ENCODE measurements at places on chromosomes 7 and 10. TPM values are rescaled to one million over a fixed set of nuclear protein-coding genes. Genes with fewer than 3 reads are reported as not detected.

GRCh38 chr10:120336911-120337540 lies 120.0 kb upstream of the PLPP4 start:
- no peak overlapping the region for H3K27ac ChIP-seq
- H3K4me3 ChIP-seq, result no peak overlapping the region
- no peak for DNase-seq

DNA sequence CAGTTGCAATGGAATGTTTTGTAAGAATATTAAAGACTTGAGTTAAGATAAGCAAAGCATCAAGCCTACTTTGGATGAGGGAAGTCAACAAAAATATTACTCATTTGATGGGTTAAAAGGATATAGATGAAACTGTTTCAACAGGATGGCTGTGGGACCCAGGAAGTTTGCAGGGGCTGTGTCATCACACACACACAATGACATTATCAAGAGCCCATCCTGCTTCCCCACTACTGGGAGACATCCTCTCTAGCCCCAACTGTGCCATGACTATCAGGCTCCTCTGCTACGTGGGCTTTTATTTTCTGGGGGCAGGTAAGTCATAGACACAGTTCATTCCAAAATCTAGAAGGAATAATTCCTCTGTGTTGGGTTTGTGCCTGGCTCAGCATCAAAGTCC lies 78.8 kb upstream of the PRSS1 start:
- DNase-seq, result no peak
- H3K4me3 ChIP-seq, result no peak overlapping the region
- H3K4me1 ChIP-seq, result no peaks in the 10 kb centered on the region
- no peaks in the 10 kb centered on the region for H3K36me3 ChIP-seq
- H3K27ac ChIP-seq, result no peak overlapping the region

DBF4 gene
- total RNA-seq, result 3.8 TPM

DNA sequence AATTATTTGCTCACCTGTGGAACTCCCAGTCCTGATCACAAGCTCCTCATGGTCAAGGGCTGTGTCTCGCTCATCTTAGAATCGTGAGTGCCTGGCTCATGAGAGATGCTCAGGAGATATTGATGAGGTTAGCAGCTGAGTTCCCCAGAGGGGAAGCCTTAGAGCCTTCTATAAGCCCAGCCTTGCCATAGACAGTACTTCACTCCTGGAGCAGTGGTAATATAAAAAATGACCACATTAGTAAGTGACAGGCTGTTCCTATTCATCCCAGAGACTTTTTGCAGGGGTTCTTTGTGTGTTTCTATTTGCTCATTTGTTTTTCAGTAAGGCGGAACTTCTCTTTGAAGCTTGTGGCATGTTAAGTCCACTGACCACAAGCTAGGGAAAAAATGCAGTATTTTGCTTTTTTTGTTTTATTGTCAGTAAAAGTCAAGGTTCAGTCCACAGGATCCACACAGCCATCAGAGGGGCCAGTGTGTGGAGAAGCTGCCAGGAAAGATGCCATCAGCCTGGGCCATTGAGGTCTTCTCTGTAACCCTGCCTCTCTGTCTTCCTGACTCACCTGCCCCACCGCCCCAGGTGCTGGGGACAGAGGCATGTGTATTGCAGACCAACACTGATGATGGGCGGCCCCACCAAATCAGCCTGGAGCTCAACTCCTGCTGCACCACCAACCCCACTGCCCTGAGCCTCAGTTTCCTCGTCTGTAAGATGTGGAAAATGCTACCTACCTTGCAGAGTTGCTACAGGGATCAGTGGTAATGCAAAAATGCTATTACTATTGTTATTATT lies 36.4 kb upstream of the JCAD start:
- no peak overlapping the region for H3K27ac ChIP-seq
- H3K4me3 ChIP-seq, result no peak overlapping the region
- no peak for DNase-seq

WDR37 gene
- 43.3 TPM for total RNA-seq

- no peak overlapping the region for H3K27ac ChIP-seq
- H3K36me3 ChIP-seq, result no peaks in the 10 kb centered on the region
- DNase-seq, result no peak
- no peak overlapping the region for H3K4me3 ChIP-seq
- no peaks in the 10 kb centered on the region for H3K4me1 ChIP-seq
Measured at GRCh38 chr7:97064972-97065587, 40.4 kb upstream of the DLX5 start.

HOXA10 gene
- not detected for total RNA-seq

- no peak for DNase-seq
- peaks cover 17% of the 10 kb centered on the region for H3K4me1 ChIP-seq
- peak overlapping the region; percentile 89 for H3K27ac ChIP-seq
- H3K4me3 ChIP-seq, result peak overlapping the region; percentile 81
Measured at GRCh38 chr10:29408847-29409240, 120.0 kb downstream of the LYZL1 start.

DNA sequence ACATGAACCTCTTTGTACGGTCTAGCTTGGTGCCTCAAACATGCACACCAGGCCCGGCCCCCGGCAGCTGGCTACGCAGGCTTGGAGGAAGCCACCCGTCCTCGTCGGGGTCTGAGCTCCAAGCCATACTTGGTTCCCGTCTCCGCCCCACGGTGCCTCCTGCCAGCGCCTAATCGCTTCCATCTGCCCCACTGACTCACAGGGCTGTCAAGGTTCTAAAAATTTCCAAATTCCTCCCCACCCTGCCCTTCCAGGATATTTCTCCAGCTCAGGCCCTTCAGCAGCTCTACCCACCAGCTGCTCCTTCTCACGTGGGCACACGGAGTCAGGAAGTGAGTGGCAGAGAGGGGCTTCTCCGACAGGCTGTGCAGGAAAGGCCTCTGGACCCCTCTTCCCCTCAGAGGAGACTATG lies 38.8 kb downstream of the TMEM270 start:
- no peak for DNase-seq
- H3K27ac ChIP-seq, result no peak overlapping the region
- no peaks in the 10 kb centered on the region for H3K4me1 ChIP-seq
- no peaks in the 10 kb centered on the region for H3K27me3 ChIP-seq
- H3K36me3 ChIP-seq, result no peaks in the 10 kb centered on the region

PKD1L1 gene
- 1.6 TPM for total RNA-seq

DNA sequence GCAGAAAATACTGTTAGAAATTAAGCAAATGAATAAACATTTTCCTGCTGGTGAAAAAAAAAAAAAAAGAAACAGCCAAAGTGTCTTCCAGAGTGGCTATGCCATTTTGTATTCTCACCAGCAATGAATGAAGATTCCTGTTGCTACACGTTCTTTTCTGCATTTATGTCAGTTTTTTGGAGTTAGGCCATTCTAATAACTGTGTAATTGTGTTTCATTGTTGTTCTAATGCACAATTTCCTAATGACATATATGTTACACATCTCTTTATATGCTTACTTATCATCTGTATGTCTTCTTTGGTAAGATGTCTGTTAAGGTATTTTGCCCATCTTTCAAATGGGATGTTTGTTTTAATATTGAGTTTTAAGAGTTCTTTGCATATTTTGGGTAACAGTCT lies 213.7 kb downstream of the ITGB1 start:
- H3K36me3 ChIP-seq, result no peaks in the 10 kb centered on the region
- no peak for DNase-seq
- H3K4me1 ChIP-seq, result no peaks in the 10 kb centered on the region
- no peak overlapping the region for H3K4me3 ChIP-seq
- H3K27me3 ChIP-seq, result no peaks in the 10 kb centered on the region

DNA sequence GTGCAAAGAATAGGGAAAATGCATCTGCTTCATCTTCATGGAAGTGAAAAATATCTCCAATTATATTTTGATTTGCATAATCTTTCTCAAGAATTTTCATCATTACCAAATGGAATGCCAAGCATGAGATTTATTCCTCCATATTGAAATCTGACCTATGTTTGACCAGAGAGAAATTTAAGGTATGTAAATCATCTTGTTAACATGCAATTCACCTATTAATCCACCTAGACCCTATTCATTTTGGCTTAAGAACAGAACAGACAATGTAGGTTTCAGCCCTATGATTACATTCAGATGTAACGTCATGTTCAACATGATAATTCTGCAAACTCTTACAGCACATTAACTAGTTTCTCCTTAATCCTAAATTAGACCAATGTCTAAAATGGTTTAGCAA lies 30.8 kb upstream of the TMEM140 start:
- no peaks in the 10 kb centered on the region for H3K4me1 ChIP-seq
- no peak overlapping the region for H3K4me3 ChIP-seq
- H3K36me3 ChIP-seq, result no peaks in the 10 kb centered on the region
- H3K27me3 ChIP-seq, result no peaks in the 10 kb centered on the region
- no peak for DNase-seq

DNA sequence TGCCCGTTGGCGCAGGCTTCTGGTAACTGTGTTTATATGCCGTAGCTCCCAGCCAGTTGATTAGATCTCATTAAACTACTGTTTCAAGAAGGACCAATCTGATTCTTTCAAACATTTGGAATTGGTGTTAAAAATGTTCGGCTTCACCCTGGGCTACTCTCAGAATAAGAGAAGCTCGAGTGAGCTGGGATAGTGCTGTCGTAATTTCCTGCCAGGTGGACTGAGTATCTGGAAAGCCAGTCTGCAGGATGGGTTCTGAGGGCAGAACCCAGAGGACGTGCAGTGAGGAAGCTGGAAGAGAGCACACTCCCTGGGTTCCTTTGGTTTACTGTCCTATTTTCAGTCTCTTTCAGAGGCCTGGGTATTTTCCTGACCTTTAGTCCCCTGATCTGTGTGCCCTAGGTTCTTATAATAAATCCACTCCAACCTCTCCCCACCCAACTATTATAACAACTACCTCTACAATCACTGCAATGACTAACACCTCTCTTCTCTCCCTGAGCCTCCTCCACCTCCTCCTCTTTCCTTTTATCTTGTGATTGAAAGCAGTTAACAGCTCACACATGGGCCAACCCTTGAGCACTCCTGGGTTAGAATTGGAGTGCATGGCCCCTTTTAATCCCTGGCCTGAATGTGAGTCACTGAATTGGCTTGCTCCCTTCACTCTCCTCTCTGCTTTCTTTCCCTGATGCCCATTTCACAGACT lies 63.0 kb downstream of the AOAH start:
- no peaks in the 10 kb centered on the region for H3K4me1 ChIP-seq
- DNase-seq, result no peak
- H3K27ac ChIP-seq, result no peak overlapping the region
- H3K4me3 ChIP-seq, result no peak overlapping the region
- no peaks in the 10 kb centered on the region for H3K27me3 ChIP-seq
- H3K36me3 ChIP-seq, result no peaks in the 10 kb centered on the region

DNA sequence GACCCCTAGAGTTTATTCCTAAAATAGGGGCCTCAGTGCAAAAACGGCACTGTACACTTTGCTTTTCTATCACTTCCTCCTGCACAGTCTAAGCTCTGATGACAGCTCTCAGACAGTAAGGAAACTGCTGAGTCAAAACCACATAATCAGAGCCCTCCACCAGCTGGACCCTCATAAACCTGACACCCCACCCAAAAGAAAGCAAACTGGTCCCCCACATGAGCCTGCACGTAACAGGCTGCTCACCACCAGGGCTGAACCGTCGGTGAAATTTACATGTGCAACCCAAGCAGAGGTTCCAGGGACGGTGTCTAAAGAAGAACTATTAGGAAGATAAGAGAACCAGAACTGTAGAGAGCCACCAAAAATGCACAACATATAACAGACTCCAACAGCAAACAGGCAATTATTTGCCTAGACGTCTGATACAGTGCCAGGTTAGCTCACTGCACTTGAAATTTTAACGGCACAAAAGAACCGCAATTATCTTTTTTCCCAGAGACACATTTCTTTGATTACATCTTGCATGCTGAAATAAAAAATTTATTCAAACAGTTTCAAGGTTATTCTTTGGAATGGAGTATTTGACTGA lies 19.6 kb downstream of the SGMS1 start:
- peak overlapping the region; percentile 2 for H3K4me3 ChIP-seq
- H3K36me3 ChIP-seq, result no peaks in the 10 kb centered on the region
- H3K4me1 ChIP-seq, result peaks cover 79% of the 10 kb centered on the region
- no peak for DNase-seq
- H3K27ac ChIP-seq, result peak overlapping the region; percentile 9
- no peaks in the 10 kb centered on the region for H3K27me3 ChIP-seq

DNA sequence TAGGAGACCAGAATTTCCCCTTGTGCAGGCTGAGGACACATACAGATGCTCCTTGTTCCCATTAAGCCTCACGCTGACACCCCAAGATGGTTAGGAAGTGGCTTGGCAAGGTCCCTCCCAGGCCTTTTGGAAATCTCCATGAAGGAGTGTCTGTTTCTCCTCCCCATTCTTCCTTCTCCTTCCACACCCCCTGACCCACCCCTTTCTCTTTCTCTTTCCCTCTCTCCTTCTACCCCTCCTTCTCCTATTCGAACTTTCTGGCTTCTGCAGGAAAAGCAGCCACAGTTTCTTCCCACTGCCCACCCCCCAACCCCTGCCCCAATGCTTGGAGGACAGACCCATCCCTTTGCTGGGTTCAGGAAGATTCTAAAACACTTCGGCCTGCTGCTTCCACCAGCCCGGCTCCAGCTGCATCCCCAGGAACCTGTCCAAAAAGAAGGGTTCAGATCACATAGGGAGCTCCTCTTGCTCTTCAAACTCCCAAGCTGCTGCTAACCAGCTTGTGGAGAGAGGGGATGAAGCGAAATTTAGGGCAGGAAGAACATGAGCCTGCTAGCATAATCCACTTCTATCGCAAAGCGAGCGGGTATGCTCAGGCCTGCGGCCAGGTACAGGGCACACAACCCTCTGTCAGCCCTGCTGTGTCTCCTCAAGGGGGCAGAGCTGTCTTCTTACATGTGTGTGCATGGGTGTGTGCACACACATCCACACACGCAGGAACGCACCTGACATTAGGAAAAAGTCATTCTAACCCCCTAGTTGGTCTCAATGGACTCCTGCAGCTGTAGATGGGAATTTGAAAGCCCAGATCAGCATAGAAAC lies 80.4 kb downstream of the PPP1R3C start:
- DNase-seq, result peak; percentile 37
- H3K4me3 ChIP-seq, result peak overlapping the region; percentile 25
- H3K36me3 ChIP-seq, result no peaks in the 10 kb centered on the region
- peaks cover 23% of the 10 kb centered on the region for H3K4me1 ChIP-seq

- no peak overlapping the region for H3K27ac ChIP-seq
- peaks cover 16% of the 10 kb centered on the region for H3K4me1 ChIP-seq
- DNase-seq, result no peak
- no peaks in the 10 kb centered on the region for H3K27me3 ChIP-seq
- H3K36me3 ChIP-seq, result no peaks in the 10 kb centered on the region
- no peak overlapping the region for H3K4me3 ChIP-seq
Measured at GRCh38 chr10:71623098-71623985, 96.2 kb downstream of the C10orf105 start.

DNA sequence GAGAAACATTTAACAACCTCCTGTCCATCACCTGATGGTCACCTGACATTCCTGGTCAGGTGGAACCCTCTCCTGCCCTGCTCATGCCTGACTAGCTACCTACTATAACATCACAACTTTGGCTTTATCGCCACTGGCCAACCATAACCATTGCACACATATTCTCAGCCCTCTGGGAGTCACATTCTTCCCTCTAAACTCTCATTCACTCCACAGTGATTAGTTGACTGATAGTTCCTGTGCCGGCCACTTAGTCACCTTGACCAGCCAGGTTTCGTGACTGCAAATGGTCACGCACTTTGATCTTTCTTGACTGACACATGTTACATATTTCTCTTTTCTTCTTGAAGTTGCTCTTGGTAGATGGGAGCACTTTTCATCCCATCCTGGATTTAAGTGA lies 50.1 kb downstream of the GNAI1 start:
- no peaks in the 10 kb centered on the region for H3K27me3 ChIP-seq
- no peak for DNase-seq
- H3K36me3 ChIP-seq, result no peaks in the 10 kb centered on the region
- no peak overlapping the region for H3K4me3 ChIP-seq
- H3K27ac ChIP-seq, result no peak overlapping the region
- H3K4me1 ChIP-seq, result peaks cover 4% of the 10 kb centered on the region

GRCh38 chr10:15202639-15203038 lies 34.1 kb upstream of the NMT2 start:
- DNase-seq, result no peak
- H3K36me3 ChIP-seq, result no peaks in the 10 kb centered on the region
- no peak overlapping the region for H3K27ac ChIP-seq
- H3K4me1 ChIP-seq, result peaks cover 18% of the 10 kb centered on the region
